ENCODE measurements at places on chromosomes 1 and 21. TPM values are rescaled to one million over a fixed set of nuclear protein-coding genes. Genes with fewer than 3 reads are reported as not detected.

Gene TENT5C
- total RNA-seq = 1.1 TPM

Gene C1orf74
- 6.3 TPM for total RNA-seq

Gene RPE65
- not detected for total RNA-seq

Gene PCSK9
- 18.3 TPM for total RNA-seq

Gene CAPN9
- total RNA-seq = not detected
